ENCODE measurements at places on chromosomes 5 and 9.

GRCh38 chr5:62327138-62328053 is 21.4 kb downstream of the KIF2A start:
- no peak for DNase-seq

- no peak for DNase-seq
Observed at GRCh38 chr5:88518131-88519016, 249.7 kb upstream of the TMEM161B start.

DNA sequence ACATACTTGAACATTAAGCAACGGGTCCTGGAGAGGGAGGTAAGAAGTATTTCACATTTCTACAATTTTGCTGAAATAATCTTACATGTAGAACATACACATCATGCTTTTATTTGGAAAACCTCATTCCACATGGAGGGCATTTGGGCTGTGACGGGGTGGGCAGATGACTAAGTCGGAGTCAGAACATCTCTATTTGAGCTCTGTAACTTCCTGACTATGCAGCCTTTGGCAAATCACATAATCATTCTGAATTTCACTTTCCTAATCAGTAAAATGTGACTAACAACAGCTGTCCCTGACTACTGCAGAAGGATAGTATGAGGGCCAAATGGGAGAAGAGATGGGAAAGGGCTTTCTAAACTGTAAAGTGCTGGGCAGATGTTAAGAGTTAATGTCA is 17.1 kb upstream of the IL6ST start:
- no peak for DNase-seq

DNA sequence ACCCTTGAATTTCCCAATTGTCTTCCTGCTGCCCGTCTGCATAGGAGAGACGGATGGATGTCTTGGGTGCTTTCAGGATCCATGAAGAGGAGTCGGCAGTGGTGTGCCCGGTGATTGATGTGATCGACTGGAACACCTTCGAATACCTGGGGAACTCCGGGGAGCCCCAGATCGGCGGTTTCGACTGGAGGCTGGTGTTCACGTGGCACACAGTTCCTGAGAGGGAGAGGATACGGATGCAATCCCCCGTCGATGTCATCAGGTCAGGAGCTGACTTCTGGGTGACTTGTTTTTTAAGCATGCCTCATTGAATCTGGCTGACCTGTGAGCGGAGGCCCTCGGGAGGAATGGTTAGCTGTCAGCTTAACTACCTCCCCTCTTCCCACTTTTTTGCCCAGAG is 24.2 kb downstream of the GALNT12 start:
- DNase-seq, result no peak

- DNase-seq, result peak; percentile 54
Observed at GRCh38 chr9:128203024-128203706, at the start of gene DNM1. DNM1 (plus strand) TSS chr9:128203379; CDS start chr9:128203471, 92 bp downstream.

DNA sequence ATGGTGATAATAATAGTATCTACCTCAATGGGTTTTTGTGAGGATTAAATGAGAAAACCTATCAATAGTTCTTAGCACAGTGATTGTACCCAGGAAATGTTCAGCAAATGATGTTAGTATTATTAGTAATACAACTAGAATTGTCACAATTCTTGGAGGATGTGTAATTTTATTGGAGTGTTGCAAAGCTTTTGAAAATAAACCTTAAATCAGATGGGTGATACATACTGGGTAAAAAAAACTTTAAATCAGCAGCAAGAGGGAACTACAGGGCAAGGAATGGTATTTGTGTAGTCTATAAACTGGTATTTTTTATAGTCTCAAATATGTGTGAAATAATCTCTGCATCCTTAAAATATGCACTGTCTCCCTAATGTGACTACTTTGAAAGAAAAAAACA is 371.6 kb downstream of the PIK3R1 start:
- DNase-seq, result no peak

- DNase-seq, result no peak
Observed at GRCh38 chr5:132747616-132748440, 602 bp downstream of the CCNI2 start.

GRCh38 chr9:33151601-33152000 is 15.5 kb downstream of the B4GALT1 start:
- DNase-seq, result no peak

DNA sequence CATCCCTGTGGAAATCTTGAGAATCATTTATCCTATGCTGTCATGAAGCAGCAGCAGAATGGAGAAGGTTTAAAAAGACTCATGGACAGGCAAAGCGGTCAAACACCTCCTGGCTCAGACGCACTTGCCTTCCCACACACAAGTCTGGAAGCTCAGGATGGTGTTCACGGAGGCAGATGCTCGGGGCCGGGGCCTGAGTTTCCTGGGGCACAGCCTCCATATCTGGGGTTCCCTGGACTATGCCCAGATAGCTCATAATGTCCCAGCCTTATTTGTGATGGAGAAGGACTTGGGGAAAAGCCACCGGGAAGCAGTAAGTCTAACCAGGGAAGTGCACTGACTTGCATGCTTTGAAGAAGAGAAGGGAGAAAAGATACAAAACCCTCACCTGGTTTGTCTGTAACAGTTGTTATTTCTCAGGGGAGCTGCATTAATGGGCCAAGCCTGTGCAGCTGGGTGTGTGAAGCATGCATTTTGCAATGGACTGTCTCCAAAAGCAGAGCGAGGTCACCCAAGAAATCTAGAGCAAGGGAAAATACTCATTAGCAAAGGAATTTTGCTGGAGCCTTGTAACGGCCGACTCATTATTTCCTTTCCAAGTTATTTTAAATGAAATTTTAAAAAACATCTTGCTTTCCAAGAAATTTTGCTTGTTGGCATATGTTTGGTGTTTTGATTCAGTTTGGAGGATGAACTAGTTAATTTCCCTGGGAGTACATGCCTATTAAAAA is 3.4 kb downstream of the S1PR3 start:
- DNase-seq, result no peak

- peak; percentile 76 for DNase-seq
Observed at GRCh38 chr9:101478906-101479305, 43.3 kb upstream of the ALDOB start.

GRCh38 chr5:107878661-107879060 is 207.9 kb upstream of the EFNA5 start:
- DNase-seq, result no peak

DNA sequence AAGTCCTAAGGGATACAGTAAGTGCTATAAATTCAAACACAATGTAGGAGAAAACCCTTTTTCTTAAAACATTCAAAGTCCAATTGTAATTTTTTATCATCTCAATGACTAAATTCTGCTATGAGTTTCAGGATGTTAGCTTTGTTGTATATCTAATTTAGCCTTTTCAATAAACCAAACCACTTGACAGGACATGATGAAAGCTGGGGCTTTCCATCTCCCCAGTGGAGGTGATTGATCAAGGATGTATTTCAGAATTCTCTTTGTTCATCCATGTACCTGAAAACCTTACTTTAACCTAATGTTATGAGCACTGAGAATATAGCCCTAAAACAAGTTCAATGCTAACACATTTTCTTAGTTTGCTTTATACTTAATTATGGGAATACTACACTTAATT is 639.0 kb upstream of the ITGA1 start:
- DNase-seq, result no peak

- DNase-seq, result no peak
Observed at GRCh38 chr9:91736898-91737601, 213.0 kb downstream of the ROR2 start.

DNA sequence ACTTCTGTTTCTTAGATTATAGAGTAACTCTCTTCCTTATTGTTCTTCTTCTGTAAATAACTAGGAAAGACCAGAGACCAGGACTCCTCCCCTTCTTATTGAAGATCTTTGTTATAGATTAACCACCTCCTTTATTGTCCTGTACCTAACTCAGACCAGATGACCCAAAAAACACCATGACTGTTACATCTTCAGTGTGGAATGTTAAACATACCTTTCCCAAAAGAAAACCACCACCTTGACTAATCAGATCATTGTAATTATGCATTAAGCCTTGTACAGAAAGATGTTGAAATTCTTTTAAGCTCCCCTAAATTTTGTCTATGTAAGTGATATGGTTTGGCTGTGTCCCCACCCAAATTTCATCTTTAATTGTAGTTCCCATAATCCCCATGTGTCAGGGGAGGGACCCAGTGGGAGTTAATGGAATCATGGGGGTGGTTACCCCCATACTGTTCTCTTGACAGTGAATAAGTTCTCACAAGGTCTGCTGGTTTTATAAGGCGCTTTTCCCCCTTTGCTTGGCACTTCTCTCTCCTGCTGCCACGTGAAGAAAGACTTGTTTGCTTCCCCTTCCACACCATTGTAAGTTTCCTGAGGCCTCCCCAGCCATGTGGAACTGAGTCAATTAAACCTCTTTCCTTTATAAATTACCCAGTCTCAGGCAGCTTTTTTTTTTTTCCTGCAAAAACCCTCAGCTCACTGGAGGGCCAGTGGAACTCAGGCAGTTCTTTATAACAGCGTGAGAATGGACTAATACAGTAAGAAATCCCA is 26.3 kb downstream of the ARSB start:
- peak; percentile 24 for DNase-seq

DNA sequence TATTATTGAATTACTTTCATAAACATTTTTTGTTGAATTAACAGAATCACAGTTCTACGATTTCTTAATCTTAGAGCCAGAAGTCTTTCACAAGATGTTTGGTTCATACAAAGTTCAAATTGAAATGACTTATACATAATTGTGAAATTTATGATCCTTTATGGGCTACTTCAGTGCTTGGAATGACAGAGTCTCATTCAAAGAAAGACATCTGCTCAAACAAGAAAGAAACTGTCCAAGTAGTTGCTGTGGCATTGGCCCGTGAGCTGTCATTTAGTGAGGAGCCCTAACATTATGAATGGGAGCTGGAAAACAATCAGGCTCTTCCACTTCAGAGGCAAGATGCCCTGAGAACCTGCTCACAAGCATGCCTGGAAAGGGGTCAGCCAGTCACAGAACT is 63.4 kb downstream of the AUH start:
- DNase-seq, result peak; percentile 67

DNA sequence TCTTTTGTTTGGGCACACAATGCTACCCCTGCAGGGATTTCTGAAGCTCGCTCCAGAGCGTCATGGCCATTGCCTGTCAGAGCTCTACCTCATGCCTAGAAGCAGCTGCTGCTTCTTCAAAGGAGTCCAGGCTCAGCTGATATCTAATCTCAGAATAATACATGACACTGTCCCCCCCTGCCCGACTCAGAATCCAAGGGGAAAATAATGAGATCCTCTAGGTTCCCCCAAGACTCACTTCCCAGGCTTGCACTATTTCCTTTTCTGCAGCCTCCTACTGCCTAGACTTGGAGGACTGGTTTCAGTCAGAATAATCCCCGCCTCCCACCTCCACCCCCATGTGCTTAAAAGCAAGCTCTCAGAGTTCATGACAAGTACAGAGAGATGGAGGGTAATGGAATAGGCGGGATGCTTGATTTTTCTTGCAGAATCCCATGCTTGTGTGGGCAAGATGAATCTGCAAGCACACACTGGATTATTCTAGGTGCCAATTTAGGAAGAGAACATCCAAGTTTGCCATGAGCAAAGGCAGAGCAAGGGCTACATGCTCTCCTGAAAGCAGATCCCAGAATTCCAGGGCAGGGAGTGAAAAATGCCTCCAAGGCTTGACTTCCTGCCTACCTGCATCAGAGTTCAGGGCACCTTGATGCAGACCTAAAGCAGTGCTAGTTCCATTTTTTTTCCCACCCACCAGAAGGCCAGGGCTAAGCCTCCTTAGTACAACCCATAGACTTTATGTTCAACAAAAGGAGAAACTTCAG is 97.4 kb upstream of the IFNK start:
- DNase-seq, result no peak

DNA sequence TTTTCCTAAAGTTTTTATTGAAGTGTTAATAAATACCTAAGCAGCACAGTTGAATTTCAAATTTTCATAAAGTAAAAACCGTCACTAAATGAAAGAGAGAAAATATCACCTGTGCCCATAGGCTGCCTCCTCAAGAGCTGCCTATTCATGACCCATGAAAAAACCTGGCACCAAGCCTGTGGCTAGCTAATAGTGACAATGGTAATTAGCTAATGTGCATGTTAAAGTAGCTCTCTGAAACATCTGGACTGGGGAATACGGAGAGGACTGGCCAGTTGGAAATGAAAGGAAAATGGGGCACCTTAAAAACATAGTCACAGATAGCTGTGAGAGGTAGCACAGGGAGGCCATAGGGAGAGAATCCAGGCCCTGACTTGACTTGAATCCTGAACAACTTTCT is 5.4 kb upstream of the GNE start:
- DNase-seq, result no peak

DNA sequence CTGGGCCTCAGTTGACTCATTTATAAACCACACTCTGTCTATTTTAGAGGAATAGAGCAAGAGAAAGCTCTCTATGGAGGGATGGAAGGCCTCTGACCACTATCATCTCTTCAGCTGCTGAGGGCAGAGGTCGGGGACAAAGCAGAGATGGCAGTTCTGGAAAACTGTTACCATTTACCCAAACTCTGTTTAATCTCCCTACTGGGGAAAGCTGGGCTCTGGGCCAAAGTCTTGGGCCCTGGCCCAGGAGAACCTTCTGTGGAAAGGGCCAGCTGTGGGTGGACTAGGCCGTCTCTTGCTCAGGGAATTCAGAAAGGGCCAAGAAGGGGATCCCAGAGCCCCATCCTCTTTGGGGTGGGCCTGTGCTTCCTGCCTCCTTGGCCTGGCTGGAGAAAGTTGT is 100.0 kb downstream of the PSD2 start:
- no peak for DNase-seq

GRCh38 chr5:145396888-145397287 is 438.3 kb downstream of the PRELID2 start:
- no peak for DNase-seq

DNA sequence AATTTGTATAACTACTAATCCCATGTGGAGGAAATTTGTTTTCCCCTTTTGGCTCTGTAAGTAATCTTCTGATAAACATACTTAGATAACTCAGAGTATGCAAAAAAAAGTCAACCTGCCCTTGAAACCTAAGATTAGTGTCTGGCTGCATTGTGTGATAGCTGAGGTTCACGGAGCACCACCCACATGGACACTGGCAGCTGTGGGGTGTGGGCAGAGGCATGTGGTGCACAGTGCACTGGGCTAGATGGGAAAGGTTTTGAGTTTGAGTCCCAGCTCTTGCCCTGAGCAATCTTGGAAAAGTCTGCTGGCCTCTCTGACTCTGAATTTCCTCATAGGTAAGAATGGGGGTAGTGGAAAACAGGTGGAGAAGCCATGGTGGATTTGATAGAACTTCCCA is 75.1 kb downstream of the PLCXD3 start:
- no peak for DNase-seq

- DNase-seq, result no peak
Observed at GRCh38 chr5:30548580-30549305, 644.7 kb upstream of the CDH6 start.

- DNase-seq, result no peak
Observed at GRCh38 chr5:147472664-147473475, 37.0 kb downstream of the DPYSL3 start.

All from HL-60 (cell line).